IMR-90 (cell line): ENCODE measurements at places on chromosomes 2 and 18. TPM values are rescaled to one million over a fixed set of nuclear protein-coding genes. Genes with fewer than 3 reads are reported as not detected.

The NDC80 gene
- polyA plus RNA-seq, result 11.1 and 15.5 TPM in 2 replicates

The FLACC1 gene
- 0.11 and 0.32 TPM in 2 replicates for polyA plus RNA-seq

DNA sequence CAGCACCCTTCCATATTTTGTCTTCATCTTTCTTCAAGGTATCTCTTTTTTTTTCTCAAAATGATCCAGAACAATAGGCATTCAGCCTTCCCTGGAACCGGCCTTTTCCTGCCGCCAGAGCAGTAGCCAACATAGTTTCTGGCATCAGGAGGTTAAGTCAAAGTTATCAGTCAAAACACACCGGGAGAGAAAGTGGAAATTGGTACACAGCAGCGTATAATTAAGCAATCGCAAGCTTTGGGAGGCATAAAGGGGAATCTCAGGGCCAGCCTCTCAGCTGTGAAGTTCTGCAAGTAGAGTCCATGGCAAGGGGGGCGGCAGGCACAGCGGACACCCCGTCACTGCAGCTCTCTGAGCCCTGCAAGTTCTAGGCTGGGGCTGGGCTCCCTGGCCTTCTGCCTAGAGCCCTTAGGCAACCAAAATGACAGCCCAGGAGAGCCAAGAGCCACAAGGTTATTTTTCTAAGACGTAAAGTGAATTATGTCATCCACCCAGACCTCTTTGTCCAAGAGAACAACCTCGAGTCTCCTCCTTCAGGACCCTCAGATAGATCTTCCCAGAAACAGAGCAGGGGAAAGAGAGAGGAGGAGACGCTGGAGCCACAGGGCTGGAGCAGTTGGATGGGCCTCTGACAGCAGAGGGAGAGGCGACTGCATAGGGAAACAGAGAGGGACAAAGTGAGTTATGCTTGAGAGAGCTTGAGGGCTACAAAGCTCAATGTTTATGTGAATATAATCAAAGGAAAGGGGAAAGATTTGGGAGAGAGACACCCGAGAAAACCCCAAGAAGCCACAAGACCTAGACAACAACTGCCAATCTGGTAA, 114.7 kb downstream of the BCL2L11 start:
- DNase-seq, result no peak

GRCh38 chr2:64905338-64906024, 83.7 kb upstream of the SLC1A4 start:
- no peak for DNase-seq

The AKAIN1 gene
- not detected in 2 replicates for polyA plus RNA-seq

DNA sequence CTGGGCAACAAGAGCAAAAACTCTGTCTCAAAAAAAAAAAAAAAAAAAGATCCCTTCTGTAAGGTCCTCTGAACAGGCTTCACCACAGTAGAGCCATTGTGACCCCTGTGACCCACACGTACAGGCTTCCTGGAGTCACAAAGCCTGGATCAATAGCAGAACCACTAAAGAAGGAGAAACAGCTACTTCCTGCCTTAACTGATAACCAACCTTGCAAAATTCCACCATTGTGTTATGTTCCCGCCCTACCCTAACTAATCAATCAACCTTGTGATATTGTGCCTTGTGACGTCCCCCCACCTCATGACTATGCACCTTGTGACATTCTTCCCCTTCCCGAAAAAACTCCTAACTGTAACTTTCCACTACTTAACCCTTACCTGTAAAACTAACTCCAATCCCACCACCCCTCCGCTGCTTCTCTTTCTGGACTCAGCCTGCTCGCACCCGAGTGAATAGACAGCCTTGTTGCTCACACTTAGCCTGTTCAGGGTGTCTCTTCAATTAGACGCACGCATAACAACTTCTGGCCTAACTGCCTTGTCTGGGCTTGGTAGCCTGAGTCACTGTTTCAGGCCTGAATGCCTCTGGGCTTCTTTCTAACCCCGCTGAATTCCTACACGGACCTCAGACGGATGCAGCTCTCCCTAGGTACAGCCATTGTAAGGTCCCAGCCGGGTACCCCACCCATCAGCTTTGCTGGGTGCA, 13.9 kb downstream of the SCYGR8 start:
- no peak for DNase-seq

The GCG gene
- not detected in 2 replicates for polyA plus RNA-seq

- no peak for DNase-seq
These were observed 52.7 kb downstream of the DSEL start for GRCh38 chr18:67463829-67464228.

DNA sequence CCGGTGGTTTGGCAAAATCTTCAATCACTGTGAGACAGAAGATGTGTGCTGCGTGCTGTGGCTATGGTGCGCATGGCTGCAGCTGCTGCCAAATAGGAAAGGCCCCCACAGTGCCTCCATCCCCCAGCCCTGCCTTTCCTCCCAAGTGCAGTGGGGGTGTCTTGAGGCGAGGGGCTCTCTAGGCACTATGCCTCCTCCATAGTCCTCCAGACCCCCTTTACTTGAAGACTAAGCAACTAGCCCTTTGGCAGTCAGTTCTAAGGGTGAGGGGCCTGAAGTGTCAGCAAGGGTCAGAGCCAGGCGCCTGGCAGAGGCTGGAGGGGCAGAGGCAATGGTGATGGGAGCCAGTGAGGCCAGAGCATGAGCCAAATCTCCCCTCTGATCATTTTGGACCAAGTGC, 13.6 kb upstream of the TMEM185B start:
- DNase-seq, result no peak

GRCh38 chr2:63047321-63048279, 3.0 kb upstream of the OTX1 start:
- no peak for DNase-seq

DNA sequence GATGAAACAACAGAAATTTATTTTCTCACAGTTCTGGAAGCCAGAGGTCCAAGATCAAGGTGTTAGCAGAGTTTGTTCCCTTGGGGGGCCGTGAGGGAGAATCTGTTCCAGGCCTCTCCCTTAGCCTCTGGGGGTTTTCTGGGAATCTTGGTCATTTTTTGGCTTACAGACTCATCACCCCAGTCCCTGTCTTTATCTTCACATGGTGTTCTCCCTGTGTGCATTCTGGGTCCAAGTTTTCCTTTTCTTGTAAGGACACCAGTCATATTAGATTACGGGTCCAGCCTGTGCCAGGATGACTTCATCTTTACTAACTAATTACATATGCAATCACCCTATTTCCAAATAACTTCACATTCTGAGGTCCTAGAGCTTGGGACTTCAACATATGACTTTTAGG, 292.5 kb upstream of the TRIB2 start:
- no peak for DNase-seq

The MROH2A gene
- not detected in 2 replicates for polyA plus RNA-seq

GRCh38 chr2:88554189-88554588, 73.1 kb downstream of the EIF2AK3 start:
- no peak for DNase-seq

DNA sequence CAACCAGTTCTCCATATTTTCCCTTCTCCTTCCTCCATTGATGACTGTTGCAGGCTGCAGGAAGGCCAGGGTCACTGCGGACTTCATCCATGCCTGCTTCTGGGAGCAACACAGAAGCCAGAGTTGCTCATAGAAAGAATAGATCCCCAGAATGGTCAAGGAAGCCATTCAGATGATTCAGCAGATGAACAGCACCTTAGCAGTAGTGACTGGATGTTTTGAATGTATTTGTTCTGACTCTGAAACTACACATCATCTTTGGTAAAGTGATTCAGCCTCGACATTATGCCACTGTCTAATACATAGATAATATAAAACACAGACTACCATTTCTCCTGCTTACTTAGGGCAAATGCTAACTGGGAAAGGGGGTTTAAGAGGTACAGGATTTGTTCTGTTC, 411.6 kb downstream of the RND3 start:
- DNase-seq, result peak; percentile 90
